DMS153 (cell line): ENCODE measurements at places on chromosomes 6 and 20.

DNA sequence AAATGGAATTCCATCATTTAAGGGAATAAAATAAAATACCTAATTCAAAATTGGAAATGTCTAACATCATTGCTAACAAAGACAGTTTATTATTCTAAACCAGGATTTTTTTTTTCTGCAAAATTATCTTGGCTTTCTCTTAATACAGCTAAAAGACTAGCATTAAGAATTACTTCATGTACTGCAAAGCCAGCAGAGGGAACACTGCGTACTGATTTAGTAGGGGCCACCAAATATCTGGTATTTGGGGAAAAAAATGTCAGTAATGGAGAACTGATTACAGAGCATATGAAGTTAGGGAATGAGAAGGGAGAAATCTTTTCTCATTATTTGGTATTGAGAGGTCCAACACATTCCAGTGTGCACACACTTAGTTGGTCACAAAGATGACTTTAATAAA is 3.2 kb upstream of the SOX4 start:
- DNase-seq, result no peak

DNA sequence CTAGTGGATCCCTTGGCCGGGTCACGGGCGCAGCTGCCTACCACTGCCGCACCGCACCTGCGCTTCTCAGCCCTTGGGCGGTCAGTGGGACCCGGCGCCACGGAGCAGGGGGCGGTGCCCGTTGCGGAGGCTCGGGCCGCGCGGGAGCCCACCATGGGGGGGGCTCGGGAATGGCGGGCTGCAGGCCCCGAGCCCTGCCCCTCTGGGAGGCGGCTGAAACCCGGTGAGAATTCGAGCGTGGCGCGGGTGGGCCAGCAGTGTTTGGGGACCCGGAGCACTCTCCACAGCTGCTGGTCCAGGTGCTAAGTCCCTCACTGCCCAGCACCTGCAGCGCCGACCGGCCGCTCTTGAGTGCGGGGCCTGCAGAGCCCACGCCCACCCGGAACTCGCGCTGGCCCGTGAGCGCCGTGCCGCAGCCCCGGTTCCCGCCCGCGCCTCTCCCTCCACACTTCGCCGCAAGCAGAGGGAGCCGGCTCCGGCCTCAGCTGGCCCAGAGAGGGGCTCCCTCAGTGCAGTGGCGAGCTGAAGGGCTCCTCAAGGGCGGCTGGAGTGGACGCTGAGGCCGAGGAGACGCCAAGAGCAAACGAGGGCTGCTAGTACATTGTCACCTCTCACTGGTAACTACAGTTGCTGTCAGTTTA is 120.5 kb upstream of the TMEM170B start:
- no peak for DNase-seq

- DNase-seq, result no peak
These were observed 358.5 kb upstream of the RUNX2 start for GRCh38 chr6:44969446-44970185.

GRCh38 chr6:21937466-21937865 is 343.9 kb downstream of the SOX4 start:
- no peak for DNase-seq

DNA sequence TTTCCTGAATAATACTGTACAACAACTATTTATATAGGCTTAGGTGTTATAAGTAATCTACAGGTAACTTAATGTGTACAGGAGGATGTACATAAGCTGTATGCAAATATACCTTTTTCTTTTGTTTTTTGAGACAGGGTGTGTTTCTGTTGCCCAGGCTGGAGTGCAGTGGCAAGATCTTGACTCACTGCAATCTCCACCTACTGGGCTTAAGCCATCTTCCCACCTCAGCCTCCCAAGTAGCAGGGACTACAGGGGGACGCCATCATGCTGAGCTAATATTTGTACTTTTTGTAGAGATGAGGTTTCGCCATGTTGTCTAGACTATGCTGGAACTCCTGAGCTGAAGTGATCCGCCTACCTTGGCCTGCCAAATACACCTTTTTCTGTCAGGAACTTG is 191.7 kb upstream of the ZNF217 start:
- no peak for DNase-seq

- DNase-seq, result no peak
These were observed 79.1 kb upstream of the SLC22A23 start for GRCh38 chr6:3535776-3536435.

- no peak for DNase-seq
These were observed 284.4 kb downstream of the ESR1 start for GRCh38 chr6:152091851-152092341.

- no peak for DNase-seq
These were observed 8.1 kb downstream of the ARHGAP18 start for GRCh38 chr6:129701721-129702455.

- no peak for DNase-seq
These were observed 16.2 kb downstream of the ADGRB3 start for GRCh38 chr6:68651011-68651985.

- peak; percentile 29 for DNase-seq
These were observed 80.4 kb upstream of the BTN3A2 start for GRCh38 chr6:26284537-26285142.

GRCh38 chr6:125562156-125562555 is 187.3 kb upstream of the HEY2 start:
- DNase-seq, result no peak
